Fibroblast of the aortic adventitia (primary cell): ENCODE measurements at places on chromosomes 11 and 22. TPM values are rescaled to one million over a fixed set of nuclear protein-coding genes. Genes with fewer than 3 reads are reported as not detected.

Gene VPS26B
- total RNA-seq: 41.7 and 43.3 TPM in 2 replicates

Gene OR6T1
- total RNA-seq: not detected in 2 replicates

Gene OR10A2
- total RNA-seq: not detected in 2 replicates

Gene MOGAT2
- not detected in 2 replicates for total RNA-seq

Gene FJX1
- total RNA-seq: 8.3 and 78.2 TPM in 2 replicates

Gene DUSP8
- 0.36 TPM in 1 of 2 replicates, not detected in the other for total RNA-seq

Gene ARHGAP20
- total RNA-seq: 17.5 and 20.0 TPM in 2 replicates

Gene RANBP1
- 160 and 191 TPM in 2 replicates for total RNA-seq

Gene LAYN
- 34.2 and 48.7 TPM in 2 replicates for total RNA-seq
